Spinal cord (tissue), 10 donors: ENCODE measurements at places on chromosomes 1 and 21.
A peak's percentile ranks its signal among the peaks of the same experiment; 100 is the strongest.

GRCh38 chr1:208251015-208251414 is 6.8 kb upstream of the PLXNA2 start:
- DNase-seq = no peak

DNA sequence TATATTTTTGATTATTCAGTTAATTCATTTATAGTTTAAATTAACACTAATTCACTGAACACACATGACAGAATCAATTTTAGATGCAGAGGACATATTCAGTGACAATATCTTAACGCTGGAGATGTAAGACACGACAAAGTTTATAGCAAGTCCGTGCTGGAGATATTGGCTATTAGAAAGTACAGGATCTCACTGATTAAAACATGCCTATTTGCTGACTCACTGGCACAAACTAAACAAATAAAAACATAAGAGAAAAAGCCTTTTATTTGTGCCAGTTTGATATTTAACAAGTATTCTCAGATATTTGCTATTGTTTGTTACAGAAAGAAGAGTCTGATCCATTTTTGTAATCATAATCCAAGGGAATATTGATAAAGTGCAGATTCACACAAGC is 1122.9 kb upstream of the B3GALT2 start:
- no peak for DNase-seq

GRCh38 chr1:29563571-29563970 is 327.2 kb downstream of the PTPRU start:
- no peak for DNase-seq

GRCh38 chr1:229980009-229980408 is 87.0 kb upstream of the GALNT2 start:
- no peak for DNase-seq

DNA sequence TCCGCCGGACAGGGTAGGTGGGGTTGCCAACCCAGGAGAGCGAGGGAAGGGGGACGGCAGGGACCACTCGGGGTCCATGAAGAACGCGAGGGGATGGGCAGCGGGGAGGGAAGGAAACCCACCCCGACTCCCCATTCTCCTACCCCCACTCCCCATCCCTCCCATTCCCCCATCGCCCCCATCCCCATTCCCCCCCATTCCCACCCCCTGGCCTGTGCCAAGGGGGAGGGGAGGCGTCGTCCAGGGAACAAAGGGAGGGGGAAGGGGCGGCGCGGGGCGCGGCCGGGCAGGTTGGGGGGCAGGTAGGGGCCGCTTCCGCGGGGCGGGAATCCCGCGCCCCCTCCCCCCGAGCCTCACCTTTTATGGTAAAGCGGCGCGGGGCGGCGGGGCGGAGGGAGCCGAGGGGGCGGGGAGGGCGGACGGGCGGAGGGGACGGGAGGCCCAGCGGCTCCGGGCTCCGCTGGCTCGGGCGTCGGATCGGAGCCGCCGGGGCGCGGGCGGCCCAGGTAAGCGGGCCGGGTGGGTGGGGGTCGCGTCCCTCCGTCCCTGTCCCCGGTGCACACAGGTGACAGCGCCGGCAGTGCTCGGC is at the start of gene FBLIM1:
Gene FBLIM1 (plus strand): TSS at position 453 of the 589 bp plus-strand sequence. CDS start 6,189 bp downstream, outside the sequence.
- peak; percentile 81 for DNase-seq

DNA sequence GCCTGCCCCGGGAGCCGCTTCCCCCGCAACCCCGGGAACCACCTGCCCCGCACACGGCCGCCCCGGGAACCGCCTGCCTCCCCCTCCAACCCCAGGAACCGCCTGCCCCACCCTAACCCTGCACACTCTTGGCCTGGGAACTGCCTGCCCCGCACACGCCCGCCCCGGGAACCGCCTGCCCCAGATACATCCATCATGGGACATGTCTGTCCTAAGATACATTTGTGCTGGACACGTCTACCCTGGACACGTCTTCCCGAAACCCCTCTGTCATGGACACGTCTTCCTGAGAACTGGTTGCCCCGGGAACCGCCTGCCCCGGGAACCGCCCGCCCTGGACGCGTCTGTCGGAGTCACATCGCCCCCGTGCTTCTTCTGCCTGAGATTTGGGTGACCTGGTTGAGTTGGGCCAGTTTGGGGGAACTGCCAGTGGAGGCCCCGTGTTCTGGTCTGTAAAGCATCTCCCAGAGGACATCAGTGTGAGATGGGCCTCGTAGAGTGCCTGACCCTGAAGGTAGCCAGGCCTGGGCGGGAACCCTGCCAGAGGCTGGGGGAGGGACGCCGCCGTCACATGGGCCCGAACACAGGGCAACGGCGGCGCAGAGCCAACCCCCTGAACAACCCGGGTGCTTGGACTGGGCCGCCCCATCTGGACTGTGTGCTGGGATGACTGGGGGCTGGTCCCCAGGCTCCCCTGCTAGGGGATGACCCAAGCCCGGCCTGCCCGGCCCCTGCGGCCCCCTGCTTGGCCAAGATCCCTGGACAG is 3.6 kb downstream of the PERM1 start:
- no peak for DNase-seq

DNA sequence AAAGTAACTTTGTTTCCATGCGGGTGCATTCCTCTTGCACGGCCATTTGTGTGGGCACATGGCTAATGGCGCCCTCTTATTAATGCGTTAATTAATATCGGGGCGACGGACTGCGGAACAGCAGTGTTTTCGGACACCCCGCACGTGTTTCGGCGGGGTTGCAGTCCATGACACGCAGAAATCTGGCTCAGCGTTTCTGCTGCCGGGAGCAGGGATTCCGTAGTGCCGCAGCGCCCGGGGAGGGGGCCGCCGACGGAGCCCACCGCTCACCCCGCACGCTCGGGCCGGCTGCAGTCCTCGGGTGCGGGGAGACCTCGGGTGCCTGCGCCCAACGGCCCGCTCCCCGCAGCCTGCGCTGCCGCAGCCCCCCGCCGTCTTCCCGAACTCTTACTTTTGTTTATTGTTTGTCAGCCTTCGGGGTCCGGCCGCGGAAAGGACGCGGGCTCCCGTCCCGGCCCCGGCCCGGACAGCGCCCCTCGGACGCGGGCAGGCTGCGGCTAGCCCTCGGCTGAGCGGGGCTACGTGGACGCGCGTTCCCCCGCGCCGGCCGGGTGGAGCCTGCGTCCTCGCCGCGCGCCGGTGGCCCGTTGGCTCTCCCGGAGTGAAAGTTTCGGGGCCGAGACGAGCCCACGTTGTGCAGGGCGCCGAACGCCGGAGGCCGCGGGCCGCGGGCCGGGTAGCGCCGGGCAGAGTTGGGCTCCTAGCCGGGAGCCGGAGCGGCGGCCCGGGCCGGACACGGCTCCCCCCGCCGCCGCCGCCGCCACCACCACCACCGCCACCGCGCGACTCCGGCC is 849 bp downstream of the NFIA start:
- DNase-seq = no peak

- no peak for DNase-seq
These were observed 39.8 kb downstream of the DISC1 start for GRCh38 chr1:231666220-231666936.

- no peak for DNase-seq
These were observed 3.1 kb upstream of the PGBD5 start for GRCh38 chr1:230429067-230429735.

GRCh38 chr1:214370615-214371014 is 89.7 kb downstream of the SMYD2 start:
- no peak for DNase-seq

GRCh38 chr1:45516465-45516864 is 5.2 kb downstream of the PRDX1 start:
- DNase-seq = no peak

DNA sequence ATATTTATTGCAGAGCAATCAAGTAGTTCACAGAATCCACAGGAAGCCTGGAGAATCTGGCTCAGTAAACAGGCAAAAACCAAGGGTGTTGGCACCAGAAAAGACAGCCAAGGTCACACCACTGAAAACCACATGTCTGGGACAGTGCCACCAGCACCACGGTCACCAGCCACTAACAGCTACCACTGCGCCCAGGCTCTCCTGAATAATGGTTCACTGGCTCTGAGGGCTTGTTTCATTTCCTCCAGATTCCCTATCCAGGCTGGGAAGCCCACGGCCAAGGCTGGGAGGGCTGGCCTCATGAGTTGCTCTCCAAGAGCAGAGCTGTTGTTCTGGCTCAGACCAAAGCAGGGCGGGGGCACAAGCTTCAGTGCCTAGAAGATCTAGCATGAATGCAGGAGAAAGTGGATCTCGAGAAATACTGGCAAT is 54.5 kb upstream of the PTGFRN start:
- DNase-seq = no peak

- DNase-seq = peak; percentile 33
These were observed 26.1 kb downstream of the ATP5PF start for GRCh38 chr21:25708467-25709065.

DNA sequence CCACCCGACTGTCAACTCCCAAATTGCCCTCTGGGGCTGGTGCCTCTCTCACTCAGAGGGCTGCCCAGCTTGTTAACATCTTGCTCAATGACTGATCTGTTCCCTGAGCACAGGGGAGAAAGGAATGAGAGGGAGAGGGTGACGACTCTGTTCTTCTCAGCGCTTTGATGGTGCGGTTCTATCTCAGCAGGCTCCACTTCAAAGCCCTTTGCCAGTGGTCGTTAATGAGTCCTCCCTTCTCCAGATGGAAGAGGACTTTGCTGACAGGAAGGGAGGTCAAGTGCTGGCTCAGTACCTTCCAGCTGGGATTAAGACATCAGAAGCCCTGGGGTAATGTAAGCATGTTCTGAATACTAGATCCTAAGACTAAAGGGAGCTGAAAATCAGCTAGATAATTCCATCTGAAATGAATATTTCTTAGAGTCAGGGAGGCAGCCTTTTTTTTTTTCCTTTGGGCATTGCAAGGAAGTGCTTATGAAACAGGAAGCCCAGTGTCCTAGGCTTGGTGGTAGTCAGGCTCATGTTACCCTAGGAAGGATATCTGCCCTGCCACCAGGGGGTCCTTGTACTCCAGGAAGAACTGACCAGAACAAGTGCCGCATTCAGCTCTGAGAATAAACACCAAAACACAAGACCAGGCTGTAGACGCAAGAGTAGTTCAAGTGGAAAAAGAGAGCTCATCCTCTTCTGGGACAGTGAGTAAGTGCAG is 4.7 kb downstream of the FMOD start:
- DNase-seq = no peak
